ENCODE measurements at places on chromosomes 12 and 14.

- no peak for DNase-seq
Observed at GRCh38 chr12:6942331-6942665, 1.3 kb upstream of the RNU7-1 start.

GRCh38 chr12:113912760-113913329 lies 53.3 kb downstream of the RBM19 start:
- DNase-seq, result peak; percentile 30

- DNase-seq, result no peak
Observed at GRCh38 chr12:46360908-46361666, 11.5 kb downstream of the SLC38A2 start.

DNA sequence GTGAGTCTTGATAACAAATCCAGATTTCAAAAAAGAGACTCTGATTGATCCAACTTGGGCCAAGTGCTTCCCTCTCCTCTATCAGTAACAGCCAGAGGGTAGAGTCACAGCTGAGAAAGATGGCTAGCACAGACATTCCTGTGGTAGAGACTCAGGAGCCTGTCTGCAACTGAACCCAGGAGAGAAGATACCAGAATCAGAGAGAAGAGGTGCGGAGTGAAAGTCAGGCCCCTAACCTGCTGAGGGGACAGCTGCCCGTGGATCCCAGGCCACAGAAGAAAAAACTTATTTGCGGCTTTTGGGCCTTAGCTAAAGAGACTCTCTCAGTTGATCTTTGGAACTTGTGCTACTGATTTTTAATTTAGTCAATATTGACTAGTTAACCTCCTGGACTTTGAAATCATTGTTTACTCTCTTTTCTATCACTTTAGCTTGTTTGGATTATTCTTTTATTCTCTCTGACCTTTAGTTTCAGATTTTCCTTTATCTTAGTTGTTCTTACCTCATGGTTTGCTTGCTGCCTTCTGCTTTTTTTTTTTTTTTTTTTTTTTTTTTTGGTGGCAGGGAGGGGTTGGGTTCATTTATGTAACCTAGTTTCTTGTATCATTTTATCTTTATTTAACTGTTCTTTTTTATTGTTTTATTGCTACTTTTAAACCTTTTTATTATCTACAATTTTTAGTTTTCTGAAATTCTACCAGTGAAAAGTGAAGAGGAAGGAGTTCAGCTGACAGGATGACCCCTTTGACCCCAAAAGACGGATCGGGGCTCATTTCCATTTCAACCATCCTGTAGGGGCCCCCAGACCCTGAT lies 154.9 kb upstream of the KRR1 start:
- DNase-seq, result no peak

DNA sequence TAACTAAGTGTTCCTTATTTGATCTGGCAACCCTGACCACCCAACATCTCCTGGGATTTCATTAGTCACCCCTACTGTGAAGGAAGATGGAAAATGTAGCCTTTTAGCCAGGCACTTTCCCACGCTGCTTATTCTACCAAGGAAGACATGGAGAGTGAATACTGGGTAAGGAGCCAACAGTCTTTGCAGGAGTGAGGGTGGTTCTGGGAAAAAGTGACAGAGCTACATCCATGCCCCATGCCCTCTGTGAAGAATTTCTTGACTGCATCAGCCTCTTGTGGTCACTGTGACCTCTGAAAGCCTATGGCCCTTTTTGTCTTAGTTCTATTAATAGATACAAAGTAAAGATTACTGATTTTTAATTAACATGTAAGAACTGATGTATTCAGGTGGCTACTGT lies 196.0 kb upstream of the EEA1 start:
- no peak for DNase-seq

- no peak for DNase-seq
Observed at GRCh38 chr14:94689985-94690400, 77.8 kb downstream of the SERPINA3 start.

- DNase-seq, result no peak
Observed at GRCh38 chr14:54908190-54908589, 5.6 kb upstream of the GCH1 start.

- DNase-seq, result peak; percentile 11
Observed at GRCh38 chr12:89350630-89351488, 1.4 kb downstream of the DUSP6 start.

DNA sequence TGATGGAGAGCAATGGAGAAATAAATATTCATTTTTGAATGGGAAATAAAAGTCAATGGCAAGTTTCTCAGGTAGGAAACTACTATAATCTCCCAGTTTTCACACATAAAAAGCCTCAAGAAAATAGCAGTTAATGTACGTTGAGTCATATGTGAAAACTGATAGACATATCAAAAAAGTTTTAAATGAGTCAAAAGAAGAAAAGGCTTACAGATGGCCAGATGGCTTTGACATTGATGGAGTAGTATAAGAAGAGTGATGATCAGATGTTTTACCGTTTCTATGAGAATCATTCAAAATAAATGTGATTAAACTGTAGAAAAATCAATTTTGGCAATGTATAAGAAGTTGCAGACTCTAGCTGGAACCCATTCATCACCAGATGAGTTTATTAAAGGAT lies 97.8 kb downstream of the LLPH start:
- DNase-seq, result no peak

- no peak for DNase-seq
Observed at GRCh38 chr12:3523058-3523457, 32.1 kb downstream of the PRMT8 start.

- DNase-seq, result no peak
Observed at GRCh38 chr14:92499234-92499633, 14.3 kb upstream of the RIN3 start.

- DNase-seq, result no peak
Observed at GRCh38 chr14:65879248-65880009, 466.9 kb downstream of the FUT8 start.

DNA sequence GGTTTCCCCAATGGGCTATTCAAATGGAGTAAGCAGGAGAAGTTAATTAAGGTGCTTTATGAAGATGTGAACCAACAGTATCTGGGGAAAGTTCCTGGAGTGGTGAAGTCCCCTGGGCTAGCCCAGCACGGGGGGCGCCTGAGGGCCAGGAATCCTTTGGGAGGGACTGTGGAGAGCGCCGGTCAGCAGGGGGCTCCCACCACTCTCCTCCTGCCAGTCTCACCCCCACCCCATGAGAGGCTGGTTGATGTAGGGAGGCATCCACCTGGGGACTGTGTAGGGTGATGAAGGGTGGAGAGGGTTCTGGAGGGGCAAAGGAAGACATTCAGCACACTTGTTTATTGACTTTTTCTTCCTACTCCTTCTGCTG lies 4.4 kb downstream of the CEBPE start:
- no peak for DNase-seq

GRCh38 chr14:24924544-24924943 lies 125.4 kb downstream of the STXBP6 start:
- DNase-seq, result no peak

- no peak for DNase-seq
Observed at GRCh38 chr12:128789356-128789929, 34.3 kb downstream of the SLC15A4 start.

GRCh38 chr14:100350276-100350926 lies 27.3 kb downstream of the SLC25A47 start:
- no peak for DNase-seq

DNA sequence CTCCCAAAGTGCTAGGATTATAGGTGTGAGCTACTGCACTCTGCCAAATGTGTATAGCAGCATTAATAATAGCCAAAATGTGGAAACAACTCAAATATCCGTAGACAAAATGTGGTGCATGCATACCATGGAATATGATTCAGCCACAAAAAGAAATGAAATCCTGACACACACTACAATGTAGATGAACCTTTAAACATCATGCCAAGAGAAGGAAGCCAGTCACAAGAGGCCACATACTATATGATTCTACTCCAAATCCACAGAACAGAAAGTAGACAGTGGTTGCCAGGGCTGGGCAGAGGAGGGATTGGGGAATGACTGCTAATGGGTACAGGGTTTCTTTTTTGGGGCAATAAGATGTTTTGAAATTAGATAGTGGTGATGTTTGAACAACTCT lies 7.7 kb upstream of the TMED2 start:
- no peak for DNase-seq

DNA sequence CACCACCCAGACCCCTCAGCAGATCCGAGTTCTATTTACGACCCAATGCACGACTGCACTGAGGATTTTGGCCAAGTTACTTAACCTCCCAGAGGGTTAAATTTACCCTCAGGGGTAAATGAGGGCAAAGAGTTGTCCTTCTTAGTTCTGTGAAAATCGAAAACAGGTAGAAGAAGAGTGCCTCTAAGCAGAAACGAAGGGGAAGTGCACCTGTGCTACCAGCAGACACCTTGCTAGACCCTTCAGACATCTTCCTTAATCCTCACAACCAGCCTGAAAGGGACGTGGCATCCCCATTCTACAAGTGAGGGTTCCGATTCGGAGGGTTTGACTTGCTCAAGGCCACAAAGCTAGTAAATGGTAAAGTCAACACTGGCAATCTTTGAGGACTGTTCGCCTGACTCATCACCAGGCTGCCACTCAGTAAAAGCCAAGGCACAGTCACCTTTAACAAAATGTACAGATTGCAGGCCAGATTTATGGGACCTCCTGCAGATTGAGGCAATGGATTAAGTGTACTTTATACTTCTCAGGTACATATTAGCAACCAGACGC lies 1.6 kb downstream of the GSG1 start:
- DNase-seq, result no peak

DNA sequence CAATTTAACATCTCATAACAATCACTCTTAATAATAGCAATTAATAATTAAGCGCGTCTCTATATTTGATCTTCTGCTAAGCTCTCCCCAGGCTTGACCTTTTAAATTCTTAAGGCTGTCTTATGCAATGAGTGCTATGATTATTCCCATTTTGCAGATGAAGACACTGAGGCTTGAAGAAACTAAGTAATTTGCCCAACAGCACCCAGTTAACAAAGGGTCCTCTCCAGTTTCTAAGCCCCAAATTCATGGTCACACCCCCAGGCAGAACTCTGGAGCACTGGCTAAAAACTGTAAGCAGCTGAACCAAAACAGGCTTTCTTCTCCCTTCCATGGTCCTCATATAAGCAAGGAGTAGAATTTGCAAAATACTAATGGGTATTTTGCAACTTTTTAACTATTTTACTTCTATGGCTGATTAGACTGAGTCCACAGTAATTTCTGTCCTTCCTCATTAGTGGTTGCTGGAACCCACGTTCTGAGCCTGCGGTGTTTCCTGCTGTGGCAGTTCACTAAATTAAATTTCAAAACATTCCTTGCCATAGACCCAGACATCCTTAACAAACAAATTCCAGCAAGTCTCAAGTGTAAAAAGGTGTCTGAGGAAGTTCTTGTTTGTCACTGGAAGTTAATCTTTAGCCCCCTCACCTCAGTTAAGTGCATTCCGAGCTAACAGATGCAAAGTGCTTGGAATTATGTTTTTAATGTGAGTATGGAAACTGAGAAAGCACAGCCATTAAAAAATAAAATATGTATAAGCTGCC lies 76.5 kb downstream of the TMEM132D start:
- DNase-seq, result no peak

DNA sequence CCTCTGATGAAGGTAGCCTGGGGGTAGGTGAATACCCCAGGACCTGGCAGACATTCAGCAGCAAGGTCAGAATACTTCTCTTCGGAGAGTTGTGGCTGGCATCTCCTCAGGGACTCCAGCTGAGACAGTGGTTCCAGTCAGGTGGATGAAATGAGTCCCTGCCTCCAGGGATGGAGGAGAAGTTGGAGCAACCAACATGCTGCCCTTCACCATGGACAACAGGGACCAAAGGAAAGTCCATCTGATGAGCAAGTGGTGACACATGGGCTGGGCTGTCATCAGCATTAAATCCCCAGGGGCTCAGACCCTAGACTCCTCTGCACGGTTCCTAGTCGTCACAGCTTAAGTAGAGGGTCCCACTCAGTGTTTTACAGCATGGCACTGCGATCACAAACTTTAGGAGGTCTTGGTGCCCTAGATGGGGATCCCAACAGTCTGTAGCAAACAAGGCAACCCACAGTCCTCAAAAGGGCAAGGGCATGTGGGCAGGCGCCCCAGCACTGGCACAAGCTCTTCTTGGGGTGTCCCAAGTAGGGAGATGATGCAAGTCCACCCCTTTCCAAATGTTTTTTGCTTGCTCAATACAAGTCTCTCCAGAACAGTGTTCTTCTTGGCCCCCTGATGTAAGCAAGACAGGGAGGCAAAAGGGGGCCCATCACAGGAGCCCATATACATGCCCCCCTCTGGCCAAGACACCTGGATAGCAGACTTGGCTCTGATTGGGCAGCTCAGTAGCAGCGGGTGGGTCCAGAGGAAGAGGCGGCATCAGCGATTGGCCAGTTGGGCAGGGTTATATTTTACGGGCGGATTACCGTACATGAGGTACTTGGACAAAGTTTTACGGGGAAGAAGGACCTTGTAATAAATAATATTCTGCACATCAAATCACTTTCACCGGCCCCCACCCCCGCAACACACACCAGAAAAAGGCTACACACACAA lies 10.8 kb upstream of the CDH24 start:
- DNase-seq, result no peak

GRCh38 chr14:104665657-104666522 lies 23.5 kb upstream of the INF2 start:
- no peak for DNase-seq

DNA sequence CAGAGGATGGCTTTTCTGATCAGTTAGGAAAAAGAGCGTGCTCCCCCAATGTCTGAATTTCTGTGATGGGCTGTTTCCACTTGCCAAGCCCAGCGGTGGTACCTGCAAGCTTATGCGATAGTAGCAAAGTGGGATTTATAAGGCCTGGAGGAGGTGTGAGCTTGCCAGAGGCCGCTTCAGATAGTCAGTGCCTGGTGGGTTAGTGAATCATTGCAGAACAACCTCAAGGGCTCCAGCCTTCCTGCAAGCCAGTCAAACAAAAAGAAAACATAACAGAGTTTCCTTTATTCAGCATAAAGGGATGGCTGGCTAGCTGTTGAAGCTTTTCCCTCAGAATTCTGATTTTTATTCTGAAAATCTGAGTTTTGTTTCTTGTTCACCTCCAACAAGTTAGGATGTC lies 7.6 kb upstream of the BMP4 start:
- DNase-seq, result no peak

- no peak for DNase-seq
Observed at GRCh38 chr14:72701237-72701565, 192.7 kb downstream of the DPF3 start.

- no peak for DNase-seq
Observed at GRCh38 chr12:126343321-126343720, 1278.1 kb downstream of the AACS start.

DNA sequence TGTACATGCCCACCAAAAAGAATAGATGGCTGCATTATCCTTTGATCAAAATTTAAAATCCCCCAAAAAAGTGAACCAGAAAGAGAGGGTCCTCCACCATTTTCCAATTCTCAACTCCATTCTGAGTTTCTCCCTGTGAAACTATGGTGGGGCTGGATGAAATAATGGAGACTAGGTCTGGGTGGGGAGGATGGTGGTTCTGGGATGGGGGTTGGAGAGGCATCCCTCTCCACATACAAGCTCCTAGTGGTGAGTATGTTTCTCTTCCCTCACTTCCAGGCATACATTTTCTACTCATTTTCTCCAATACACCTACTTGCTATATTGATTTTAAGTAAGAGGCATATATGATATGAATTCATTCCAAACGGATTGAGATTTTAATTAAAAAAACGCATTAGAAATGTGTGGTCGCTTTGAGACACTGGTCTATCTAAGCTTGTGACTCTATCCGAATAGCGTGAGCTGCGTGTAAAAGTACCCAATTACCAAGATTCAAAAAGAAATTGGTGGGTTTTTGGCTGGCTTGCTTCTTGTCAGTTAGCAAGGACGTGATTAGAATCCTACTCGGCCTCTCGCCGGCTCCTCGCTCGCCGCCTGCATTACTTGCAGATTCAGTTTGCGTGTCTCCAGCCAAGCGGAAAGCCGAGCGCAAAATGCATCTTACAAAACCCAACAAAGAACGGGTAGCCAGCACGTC lies 3.4 kb downstream of the ASCL1 start:
- DNase-seq, result no peak

GRCh38 chr14:93986955-93987354 lies 10.1 kb upstream of the CCDC197 start:
- no peak for DNase-seq
